Stimulated activated CD4-positive, alpha-beta T cell treated with anti-CD3 and anti-CD28 coated beads, Interleukin-15, amount 100 ng/mL, for 1 hour (primary cell): ENCODE measurements at places on chromosomes 7 and 10.

DNA sequence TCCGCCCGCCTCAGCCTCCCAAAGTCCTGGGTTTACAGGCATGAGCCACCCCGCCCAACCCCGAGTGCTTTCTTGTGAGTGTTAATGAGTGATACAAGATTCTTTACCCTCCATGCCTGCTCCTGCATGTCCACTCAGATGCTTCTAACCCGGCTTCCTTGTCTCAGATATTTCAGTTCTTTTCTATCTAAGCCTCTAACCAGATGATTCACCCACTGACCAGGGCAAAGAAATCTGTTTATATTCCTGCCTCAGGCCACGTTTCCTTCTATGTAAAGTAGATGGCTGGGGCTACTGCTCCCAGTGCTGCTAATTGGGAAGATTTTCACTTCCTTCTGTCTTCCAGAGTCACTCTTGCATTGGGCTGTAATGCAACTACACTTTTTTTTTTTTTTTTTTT lies 395.1 kb upstream of the ANKRD30A start:
- no peak for DNase-seq

GRCh38 chr7:114656466-114656865 lies 241.9 kb downstream of the FOXP2 start:
- no peak for DNase-seq

DNA sequence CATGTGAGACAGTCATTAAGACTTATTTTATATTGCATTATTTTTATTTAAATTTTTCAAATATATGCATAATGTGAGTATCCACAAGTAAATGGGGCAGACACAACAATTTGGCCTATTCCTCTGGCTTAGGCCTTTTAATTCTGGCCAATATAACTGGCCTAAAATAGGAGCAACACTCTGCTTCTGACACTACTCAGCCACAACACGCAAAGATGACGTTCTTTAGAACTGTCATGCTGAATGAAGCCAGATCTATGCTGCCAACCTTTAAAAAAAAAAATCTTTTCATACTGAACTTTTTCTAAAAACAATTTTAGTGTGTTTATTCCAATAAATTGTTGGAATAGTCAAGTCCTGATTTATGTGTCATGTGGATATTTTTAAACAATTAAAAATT lies 355.0 kb upstream of the BMPER start:
- DNase-seq: no peak

DNA sequence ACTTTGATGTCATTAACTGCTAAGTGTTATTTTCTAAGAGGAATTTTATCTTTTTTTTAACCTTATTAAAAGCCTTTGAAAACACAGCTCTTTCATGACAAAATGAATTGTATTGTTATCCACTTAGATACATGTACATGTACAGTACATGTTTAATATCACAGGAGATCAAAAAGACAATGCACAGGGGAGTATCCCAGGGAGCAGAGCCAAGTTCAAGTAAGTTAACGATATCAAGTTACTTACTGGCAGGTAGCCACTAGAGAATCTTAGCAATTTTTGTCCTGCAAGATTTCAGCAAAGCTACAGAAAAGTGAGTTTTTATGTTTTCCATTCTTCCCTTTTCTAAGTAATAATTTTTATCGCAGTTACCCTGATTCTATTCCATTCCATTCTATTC lies 33.9 kb upstream of the ARL4A start:
- no peak for DNase-seq

GRCh38 chr7:21960922-21961321 lies 15.2 kb upstream of the CDCA7L start:
- no peak for DNase-seq

DNA sequence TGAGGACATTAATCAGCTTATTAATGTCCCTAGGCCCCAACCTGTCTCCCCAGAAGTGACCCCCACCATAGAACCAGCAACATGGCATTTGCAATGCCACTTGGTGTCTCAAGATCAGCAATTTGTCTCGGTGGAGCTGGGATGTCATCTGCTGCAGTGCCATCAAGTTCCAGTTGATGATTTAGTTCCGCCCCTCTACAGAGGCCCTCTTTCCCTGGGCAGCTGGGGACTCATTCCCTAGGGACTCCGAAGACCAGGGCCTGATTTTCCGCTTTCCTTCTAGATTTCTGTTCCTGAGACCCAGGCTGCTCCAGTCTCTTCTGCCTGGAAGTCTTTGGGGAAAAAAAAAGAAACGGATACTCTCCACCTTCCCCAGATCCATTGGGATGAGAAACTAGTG lies 122.5 kb upstream of the NANOS1 start:
- DNase-seq: no peak

GRCh38 chr10:125127986-125128385 lies 32.4 kb downstream of the CTBP2 start:
- DNase-seq: no peak

- DNase-seq: no peak
Observed at GRCh38 chr10:86312701-86313270, 53.8 kb downstream of the GRID1 start.

DNA sequence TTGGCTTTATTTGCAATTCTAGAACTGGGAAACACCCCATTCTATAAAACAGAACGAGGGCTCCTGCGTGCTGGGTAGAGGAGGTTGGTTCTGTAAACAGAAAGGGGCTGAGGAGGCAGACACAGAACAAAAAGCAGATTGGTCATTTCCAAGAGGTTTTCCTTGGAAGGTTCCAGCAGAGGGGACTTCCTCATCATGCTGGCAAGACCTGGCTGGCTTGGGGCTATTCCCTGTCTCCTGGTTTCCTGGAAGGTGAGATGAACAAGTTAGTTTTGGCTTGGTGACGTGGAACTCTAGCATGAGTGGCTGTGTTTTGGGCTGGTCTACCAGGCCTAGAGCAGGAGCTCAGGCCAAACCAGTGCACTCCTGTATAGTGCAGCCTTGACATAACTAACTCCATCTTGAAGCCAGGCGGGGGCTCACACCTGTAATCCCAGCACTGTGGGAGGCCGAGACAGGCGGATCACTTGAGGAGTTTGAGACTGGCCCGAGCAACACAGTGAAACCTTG lies 26.1 kb upstream of the DNAJB6 start:
- DNase-seq: no peak

DNA sequence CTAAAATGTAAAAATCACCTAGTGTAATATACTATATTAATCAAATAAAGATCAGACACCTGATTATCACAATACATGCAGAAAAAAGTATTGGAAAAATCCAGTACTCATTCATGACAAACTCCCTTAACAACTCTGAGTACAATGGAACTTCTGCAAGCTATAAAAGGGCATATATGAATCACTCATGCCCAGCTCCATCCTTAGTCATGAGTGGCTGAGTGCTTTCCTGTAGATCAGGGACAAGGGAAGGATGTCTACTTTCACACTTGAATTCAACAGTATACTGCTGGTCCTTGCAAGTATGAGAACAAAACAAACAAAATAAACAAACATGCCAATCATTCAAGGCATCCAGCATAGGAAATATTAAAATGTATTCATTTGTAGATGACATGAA lies 116.5 kb downstream of the ADARB2 start:
- DNase-seq: no peak

DNA sequence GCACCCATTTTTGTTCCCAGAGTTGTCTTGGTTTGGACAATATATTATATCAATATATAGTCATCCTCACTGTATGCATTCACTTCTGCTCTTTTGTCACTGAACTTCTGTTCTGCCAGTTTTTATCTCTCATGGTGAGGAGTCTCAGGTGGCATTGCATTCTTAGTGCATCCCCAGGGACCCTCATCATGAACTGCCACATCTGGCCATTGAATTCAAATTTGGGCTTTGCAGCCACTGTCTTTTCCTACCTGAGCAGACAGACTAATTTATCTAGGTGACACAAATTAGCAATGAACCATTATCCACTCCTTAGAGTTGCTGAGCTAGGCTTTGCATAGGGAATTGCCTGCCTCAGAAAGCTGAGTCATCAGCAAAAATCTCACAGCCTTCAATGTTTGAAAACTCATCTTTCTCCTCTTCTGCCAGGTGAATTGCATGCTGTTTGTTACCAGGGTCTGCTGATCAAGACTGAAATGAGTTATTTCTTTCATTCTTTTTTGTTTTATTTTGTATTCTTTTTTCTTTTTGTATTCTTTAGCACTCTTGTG lies 316.8 kb upstream of the MTPN start:
- no peak for DNase-seq

DNA sequence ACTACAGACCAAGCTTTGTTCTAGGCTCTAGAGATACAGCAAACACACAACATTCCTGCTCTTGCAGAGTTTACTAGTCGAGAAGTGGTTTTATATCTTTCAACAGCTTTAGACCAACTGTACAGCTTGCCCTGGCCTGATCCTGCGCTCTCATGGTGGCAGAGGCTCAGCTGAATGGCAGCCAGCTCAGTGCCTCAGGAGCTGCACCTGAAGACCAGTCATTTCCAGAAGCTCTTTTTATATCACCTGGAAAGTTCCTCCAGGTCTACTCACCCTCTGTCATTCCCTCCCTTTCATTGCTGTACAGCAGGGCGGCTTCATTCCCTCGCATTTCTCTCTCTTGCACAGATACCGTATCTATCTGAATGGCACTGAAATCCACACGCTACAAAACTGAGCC lies 319.8 kb downstream of the GATA3 start:
- DNase-seq: no peak

DNA sequence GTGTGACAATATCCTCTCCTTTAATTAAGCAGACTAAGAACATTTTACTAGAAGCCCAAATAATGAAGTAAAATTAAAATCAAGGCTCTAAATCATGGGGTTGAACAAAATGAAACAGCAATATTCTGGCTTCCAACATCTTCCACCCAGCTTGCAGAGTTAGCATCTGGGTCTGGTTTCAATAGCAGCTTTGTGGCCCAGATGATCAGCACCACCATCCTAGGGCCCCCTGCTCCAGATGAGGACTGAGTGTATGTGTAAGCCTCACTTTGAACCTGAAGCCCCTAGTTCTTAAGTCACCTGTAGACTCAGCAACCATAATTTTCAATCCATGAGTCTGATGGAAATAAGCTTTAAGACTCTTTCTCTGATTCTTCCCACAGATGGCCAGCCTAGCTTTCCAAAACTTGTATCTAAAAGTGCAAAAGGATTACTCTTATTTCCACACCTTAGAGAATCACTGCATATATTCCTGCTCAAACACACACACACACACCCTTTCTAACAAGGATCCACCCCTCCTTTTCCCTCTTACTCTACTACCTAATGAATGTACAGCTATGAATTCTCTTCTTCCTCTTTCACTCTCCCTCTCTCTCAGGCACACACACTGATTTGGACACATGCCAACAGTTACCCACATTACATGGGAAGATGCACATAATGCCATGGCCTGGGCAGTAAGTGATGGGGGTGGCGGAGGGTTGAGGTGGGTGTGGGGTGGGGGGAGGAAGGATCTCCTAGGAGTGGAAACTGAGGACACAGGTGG lies 3.5 kb downstream of the DENND11 start:
- DNase-seq: no peak

GRCh38 chr10:120854388-120854787 lies 3.2 kb downstream of the WDR11 start:
- no peak for DNase-seq

DNA sequence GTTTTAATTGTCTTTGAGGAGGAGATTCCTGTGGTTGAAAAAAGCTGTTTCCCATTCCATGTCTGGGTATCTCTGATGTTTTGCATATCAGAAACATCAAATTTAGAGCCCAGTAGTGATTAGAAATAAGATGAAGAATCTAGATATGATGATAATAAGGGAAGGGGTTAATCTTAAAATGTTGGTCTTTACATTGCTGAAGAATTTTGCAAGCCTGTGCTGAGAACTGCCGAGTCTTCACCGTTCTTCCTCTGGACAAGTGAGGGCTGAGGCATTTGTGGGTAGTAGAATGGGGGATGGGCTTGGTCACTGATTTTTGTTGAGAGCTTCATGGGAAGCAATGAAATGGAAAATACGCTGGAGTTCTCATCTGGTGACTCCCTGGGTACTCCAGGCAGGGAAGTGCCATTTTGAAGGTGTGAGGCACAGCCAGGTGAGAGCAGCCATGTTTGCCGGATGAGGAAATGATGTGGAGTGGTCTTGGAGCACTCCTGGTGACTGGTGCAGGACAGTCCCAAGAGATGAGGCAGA lies 10.2 kb downstream of the TCF7L2 start:
- DNase-seq: no peak

GRCh38 chr7:85498031-85498430 lies 311.2 kb upstream of the SEMA3D start:
- DNase-seq: no peak

DNA sequence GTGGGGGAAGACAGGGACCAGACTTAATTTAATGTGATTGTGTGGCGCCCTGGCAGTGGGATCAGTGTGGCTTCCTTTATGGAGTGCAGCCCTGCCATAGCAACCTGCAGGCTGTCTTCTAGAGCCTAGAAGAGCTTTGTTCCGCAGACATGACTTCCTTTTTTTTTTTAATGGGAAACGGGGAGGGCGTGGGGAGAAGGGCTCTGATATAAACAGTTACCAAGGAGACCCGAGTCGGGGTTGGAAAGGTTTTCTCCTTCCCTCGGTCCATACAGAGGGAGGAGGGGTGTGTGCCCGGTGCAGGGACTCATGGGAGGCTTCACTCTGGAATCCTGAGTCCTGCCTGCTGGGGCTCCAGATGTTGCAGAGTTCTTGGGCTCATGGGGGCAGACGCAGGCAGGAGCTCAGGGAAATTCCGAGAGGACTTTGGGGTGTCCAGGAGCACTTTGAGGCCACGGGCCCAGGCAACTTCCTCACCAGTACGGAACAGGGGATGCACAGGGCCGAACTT lies 26.9 kb downstream of the TMEM120A start:
- no peak for DNase-seq

DNA sequence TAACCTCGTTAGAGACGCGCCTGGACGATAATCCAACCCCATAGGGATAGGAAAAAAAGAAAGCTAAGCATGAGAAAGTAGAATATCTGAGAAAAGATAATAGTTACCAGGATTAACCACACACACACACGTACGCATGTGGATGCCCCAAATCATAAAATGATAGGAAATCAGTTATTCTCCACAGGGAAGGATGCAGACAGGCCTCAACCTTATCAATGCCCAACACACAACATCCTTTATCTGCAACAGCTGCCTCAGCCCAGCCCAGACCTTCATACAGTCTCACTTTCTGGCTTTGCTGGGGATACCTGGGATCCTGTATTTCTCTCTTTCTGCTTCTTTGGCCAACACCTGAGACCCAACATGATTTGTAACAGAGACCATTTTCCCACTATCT lies 123.0 kb downstream of the NOC3L start:
- no peak for DNase-seq

GRCh38 chr7:16651396-16652239 lies 5.6 kb downstream of the BZW2 start:
- DNase-seq: no peak

GRCh38 chr7:144028547-144028946 lies 20.2 kb upstream of the OR2A5 start:
- DNase-seq: no peak
